ENCODE measurements at places on chromosomes 2 and 18.

GRCh38 chr2:172833898-172834297, 98.3 kb downstream of the RAPGEF4 start:
- DNase-seq = no peak

GRCh38 chr2:104744537-104744936, 109.4 kb upstream of the POU3F3 start:
- no peak for DNase-seq

DNA sequence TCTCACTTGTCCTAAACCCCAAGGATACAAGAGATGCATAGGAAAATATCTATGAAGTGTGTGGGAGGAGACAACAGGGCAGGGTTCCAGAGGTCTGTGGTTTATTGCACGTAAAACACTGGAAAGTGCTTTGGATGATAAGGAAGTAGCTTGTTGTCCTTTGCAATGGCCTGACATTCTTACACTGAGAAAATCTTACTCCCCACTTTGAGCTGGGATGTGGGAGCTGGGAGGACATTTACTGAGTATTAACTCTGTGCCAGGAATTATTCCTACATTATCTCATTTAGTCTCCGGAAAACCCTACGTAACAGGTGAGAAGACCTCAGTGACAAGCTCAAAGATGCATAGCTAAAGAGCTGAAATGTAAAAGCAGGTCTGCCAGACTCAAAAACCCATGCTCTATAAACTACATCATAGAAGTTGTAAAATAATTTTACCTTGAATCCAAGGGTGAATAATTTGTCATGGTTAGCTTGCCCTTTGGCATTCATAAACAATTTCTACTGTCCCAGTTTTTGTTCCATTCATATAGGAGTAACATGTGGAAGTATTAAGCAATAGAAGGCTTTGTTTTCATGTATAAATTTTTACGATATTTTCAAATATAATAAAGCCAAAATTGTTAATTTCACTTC, 9.2 kb upstream of the GALNT3 start:
- DNase-seq = no peak

GRCh38 chr2:216083464-216084281, 2.0 kb downstream of the TMEM169 start:
- no peak for DNase-seq

- no peak for DNase-seq
Measured at GRCh38 chr18:55577812-55578539, 10.0 kb downstream of the TCF4 start.

DNA sequence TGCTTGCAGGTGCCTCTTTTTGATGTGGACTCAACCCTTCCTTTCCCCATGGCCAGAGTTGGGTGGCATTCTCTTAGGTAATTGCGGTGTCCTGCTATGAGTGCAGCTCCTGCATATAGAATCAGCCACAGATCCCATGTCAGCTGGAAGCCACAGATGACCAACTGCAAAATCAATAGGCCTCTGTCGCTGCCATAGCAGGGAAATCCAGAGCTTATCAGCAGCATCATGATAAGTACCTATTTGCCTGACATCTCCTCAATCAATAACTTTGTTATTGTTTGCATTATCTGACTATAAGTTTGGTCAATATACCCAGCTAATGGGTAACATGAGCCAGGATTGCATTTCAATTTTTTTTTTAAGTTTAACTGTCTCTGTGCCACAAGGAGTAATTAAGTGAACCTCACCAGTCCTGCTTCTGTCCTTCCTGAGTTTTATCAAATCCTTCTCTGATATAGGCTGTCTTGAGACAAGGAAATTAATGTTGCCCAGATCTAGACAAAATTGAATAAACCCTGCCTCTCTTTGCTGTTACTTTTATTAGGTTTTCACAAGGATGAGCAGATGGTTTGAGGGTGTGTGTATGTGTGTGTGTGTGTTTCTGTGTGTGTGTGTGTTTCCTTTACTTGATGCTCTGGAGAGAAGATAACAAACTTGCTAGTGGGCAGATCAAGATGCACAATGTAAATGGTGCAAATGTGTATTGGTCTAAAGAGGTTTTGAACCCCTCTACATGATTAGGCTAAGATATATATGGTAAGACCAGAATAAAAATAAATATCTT, 59.6 kb upstream of the CREB1 start:
- DNase-seq = no peak

DNA sequence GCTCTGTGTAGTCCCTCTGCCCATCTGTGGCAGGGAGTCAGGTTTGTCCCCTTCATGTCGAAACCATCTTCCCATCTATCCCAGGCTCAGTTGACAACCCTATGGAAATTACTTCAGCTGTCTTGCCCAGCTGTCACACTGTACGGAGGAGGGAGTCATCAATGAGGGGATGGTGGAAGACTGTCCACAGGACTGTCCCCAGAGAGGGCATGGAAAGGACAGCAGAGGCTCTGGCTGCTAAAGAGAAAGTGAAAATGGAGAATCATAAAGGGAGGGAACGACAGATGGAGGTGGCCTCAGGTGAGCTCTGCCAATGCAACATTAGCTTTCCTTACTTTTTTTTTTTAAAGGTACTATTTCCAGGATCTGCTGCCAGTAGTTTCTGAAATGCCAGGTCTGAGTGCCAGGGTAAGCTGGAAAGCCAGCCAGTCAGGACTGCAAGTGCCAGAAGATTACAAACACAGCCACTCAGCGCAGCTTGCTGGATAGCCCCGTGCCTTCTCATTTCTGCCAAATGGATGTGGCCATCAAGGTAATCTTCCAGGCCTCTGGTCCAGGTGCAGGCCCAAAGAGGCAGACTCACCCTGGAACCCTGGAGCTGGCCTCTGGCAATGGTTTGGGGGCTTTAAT, 192.8 kb downstream of the AGPS start:
- no peak for DNase-seq

DNA sequence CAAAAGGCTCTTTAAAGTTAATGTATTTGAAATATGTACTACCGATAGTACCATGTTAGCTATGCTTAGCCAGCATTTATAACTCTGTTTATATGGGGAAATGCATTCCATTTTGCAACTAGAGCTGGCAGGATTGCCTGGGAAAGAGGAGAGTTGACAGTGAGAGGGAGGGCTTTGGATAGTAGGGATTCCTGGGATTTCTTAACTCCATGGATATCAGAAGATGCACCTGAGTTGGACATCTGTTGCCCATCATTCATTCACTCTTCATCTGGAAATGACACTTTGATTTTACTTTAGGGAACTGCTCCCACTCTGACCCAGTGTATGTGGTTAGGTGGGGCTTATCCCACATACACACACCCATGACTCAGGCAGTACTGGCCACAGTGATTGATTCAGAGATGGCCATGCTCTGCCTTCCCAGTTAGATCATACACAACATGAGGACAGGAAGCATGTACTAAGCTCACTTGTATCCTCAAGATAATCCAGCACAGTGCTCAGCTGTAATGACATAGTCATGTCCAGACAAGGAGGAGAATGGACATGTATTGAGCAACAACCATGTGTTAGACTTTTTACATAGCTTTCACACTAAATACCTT, 248.8 kb downstream of the MREG start:
- DNase-seq = no peak

GRCh38 chr2:120881981-120882788, 146.5 kb downstream of the GLI2 start:
- no peak for DNase-seq

GRCh38 chr2:69190743-69191404, 177.9 kb downstream of the ANTXR1 start:
- no peak for DNase-seq

DNA sequence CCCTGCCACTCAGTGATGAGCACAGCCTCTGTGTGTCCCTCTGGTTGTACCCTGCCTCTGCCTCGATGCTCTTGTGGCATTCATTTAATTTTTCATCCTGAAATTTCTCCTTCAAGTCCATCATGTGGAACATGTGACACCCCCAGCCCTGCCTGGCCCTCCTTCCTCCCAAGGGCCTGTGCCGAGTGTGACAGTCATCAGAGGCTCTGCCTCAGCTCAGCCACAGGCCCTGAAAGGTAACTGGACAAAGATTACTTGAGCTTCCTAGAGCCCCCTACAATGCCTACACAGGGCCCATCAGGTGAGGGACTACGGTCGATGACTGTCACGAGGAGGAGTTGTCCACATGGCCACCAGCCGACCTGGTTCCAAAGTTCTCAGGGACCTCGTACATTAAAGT, 75.1 kb downstream of the C1QL2 start:
- no peak for DNase-seq

DNA sequence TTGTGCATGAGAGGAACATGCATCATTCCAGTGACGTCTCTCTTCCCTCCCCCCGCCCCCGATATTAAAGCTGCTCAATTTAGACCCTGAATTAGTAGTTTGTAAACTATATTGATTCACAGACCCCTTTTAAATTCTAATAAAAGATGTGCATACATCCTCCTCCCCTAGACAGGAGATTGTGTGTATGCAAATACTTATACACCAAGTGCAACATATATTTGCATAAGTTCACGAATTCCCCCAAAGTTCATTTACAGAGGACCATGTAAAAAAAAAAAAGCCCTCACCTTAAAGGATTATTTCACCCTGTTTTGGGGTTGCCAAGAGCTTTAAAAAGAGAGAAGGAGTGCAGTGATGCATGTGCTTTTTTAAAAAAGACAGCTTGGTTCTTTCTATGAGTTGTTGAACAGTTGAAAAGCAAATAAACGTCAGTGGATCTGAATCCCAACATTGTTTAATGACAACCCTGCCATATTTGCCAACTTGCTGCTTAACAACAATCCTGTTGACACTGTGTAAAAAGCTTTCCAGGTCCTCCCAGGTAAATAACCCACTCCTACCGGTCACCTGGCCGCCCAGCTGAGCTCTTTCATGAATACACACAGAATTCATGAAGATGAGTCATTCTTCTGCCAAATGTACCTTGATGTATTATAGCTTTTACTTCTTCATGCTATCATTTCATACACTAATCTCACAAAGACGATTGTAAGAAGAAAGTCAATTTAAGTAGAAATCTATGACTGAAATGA, 211.5 kb downstream of the IKZF2 start:
- no peak for DNase-seq

DNA sequence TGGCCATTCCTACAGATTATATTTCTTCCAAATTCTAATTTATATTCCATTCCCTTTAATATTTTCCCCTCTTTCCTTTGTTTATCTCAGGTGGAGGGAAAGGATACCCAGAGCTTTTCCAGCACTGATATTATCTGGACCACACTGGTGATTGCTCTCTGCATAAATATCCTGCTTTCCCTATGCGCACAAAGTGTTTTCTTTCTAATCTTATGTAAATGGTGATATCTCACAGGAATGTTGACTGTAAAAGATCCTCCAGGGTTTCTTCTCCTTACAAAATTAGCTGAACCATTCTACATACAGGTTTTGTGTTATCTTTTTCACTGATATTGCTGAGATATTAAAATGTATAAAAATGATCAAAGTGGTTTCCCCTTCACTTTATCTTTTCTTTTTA, 59.1 kb upstream of the GALNT13 start:
- DNase-seq = no peak

Measured in stimulated activated CD4-positive, alpha-beta T cell treated with anti-CD3 and anti-CD28 coated beads, Interleukin-1b, Interleukin-23, amount 100 ng/mL, for 48 hours (primary cell).